ENCODE measurements at places on chromosomes 6 and 20.

- no peaks in the 10 kb centered on the region for H3K4me1 ChIP-seq
- H3K36me3 ChIP-seq, result no peaks in the 10 kb centered on the region
- H3K27ac ChIP-seq, result no peak overlapping the region
- DNase-seq, result no peak
Measured at GRCh38 chr6:156348424-156348823, 428.8 kb upstream of the ARID1B start.

DNA sequence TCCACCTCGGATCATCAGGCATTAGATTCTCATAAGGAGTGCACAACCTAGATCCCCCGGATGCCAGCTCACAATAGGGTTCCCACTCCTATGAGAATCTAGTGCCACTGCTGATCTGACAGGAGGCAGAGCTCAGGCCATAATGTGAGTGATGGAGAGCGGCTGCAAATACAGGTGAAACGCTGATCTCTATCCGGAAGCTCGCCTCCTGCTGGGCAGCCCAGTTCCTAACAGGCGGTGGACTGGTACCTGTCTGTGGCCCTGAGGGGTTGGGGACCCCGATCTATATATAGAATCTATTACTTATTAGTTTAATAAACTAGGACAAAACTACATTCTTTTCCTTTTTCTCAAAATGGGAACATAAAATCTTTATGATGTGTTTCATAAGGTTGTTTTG is 741.9 kb downstream of the RFPL4B start:
- H3K36me3 ChIP-seq, result no peaks in the 10 kb centered on the region
- peak; percentile 18 for DNase-seq
- no peak overlapping the region for H3K4me3 ChIP-seq

GRCh38 chr6:157232161-157232895 is 91.0 kb downstream of the TMEM242 start:
- H3K36me3 ChIP-seq, result no peaks in the 10 kb centered on the region
- H3K4me3 ChIP-seq, result no peak overlapping the region
- H3K27me3 ChIP-seq, result peaks cover 3% of the 10 kb centered on the region
- peaks cover 5% of the 10 kb centered on the region for H3K4me1 ChIP-seq
- DNase-seq, result no peak

- DNase-seq, result no peak
- H3K27ac ChIP-seq, result no peak overlapping the region
- H3K27me3 ChIP-seq, result no peaks in the 10 kb centered on the region
- H3K4me1 ChIP-seq, result 0 out of 2 replicates have a peak, but pooled peaks cover 1% of the 10 kb centered on the region
Measured at GRCh38 chr20:32894711-32895355, 36.1 kb downstream of the EFCAB8 start.

GRCh38 chr6:108228416-108228815 is 32.4 kb downstream of the SNX3 start:
- H3K27me3 ChIP-seq, result no peaks in the 10 kb centered on the region
- no peaks in the 10 kb centered on the region for H3K4me1 ChIP-seq
- DNase-seq, result no peak
- H3K4me3 ChIP-seq, result no peak overlapping the region

GRCh38 chr6:143039548-143039947 is 21.1 kb upstream of the AIG1 start:
- no peak overlapping the region for H3K4me3 ChIP-seq
- no peaks in the 10 kb centered on the region for H3K36me3 ChIP-seq
- no peak for DNase-seq
- H3K27me3 ChIP-seq, result no peaks in the 10 kb centered on the region
- no peak overlapping the region for H3K27ac ChIP-seq

GRCh38 chr6:10403385-10404106 is 11.3 kb downstream of the TFAP2A start:
- H3K27ac ChIP-seq, result no peak overlapping the region
- DNase-seq, result no peak
- H3K4me1 ChIP-seq, result peaks cover 1% of the 10 kb centered on the region
- peaks cover 48% of the 10 kb centered on the region for H3K27me3 ChIP-seq
- peak overlapping the region; percentile 10 for H3K4me3 ChIP-seq

DNA sequence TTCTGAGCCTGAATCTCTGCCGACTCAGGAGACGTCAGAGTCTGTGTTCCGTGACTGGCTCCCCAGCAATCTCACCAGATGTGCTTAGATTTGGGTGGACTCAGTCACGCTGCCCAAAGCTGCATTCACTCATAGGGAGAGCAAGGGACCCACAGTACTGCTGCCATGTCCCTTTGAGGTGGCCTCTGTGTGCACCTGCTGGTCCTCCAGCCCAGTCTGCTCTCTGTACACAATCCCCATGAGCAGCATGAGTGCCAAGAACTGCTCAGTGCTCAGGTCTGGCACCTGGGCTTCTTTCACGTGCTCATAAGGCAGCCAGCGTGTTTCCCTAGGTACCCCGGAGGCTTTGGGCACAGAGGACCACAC is 44.2 kb upstream of the TIAM2 start:
- no peak overlapping the region for H3K27ac ChIP-seq
- no peaks in the 10 kb centered on the region for H3K4me1 ChIP-seq
- no peak overlapping the region for H3K4me3 ChIP-seq
- no peaks in the 10 kb centered on the region for H3K36me3 ChIP-seq
- H3K27me3 ChIP-seq, result no peaks in the 10 kb centered on the region
- DNase-seq, result no peak

DNA sequence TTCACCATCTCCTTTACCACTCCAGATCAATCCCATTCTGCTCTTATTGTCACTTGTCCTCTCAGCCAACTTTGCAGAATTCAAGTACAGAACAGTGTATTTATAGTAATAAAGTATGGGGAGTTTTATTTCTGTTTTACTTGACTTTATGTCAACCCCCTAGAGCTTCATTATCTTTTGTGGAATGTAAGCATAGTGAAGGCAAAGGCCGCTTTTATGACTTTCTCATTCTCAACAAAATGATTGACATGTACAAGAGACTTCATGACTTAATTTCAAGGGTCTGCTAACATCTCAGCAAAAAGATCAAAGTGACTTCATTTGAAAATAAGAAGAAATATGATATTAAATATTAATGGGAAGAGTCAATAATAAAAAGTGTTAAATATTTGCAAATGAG is 28.7 kb upstream of the ARID1B start:
- no peaks in the 10 kb centered on the region for H3K27me3 ChIP-seq
- no peak for DNase-seq
- H3K27ac ChIP-seq, result no peak overlapping the region
- H3K4me3 ChIP-seq, result no peak overlapping the region
- H3K4me1 ChIP-seq, result peaks cover 2% of the 10 kb centered on the region
- no peaks in the 10 kb centered on the region for H3K36me3 ChIP-seq

- peaks cover 28% of the 10 kb centered on the region for H3K4me1 ChIP-seq
- peak overlapping the region; percentile 95 for H3K27ac ChIP-seq
- no peak for DNase-seq
- H3K36me3 ChIP-seq, result no peaks in the 10 kb centered on the region
- H3K27me3 ChIP-seq, result no peaks in the 10 kb centered on the region
- no peak overlapping the region for H3K4me3 ChIP-seq
Measured at GRCh38 chr20:47318027-47318585, 38.4 kb downstream of the ZMYND8 start.

GRCh38 chr20:8390037-8390433 is 258.0 kb downstream of the PLCB1 start:
- H3K4me3 ChIP-seq, result no peak overlapping the region
- peaks cover 2% of the 10 kb centered on the region for H3K4me1 ChIP-seq
- H3K36me3 ChIP-seq, result no peaks in the 10 kb centered on the region
- no peaks in the 10 kb centered on the region for H3K27me3 ChIP-seq

- H3K4me3 ChIP-seq, result no peak overlapping the region
- no peak for DNase-seq
- no peaks in the 10 kb centered on the region for H3K27me3 ChIP-seq
- H3K27ac ChIP-seq, result no peak overlapping the region
- no peaks in the 10 kb centered on the region for H3K36me3 ChIP-seq
- no peaks in the 10 kb centered on the region for H3K4me1 ChIP-seq
Measured at GRCh38 chr20:23327617-23328333, 22.8 kb upstream of the NXT1 start.

DNA sequence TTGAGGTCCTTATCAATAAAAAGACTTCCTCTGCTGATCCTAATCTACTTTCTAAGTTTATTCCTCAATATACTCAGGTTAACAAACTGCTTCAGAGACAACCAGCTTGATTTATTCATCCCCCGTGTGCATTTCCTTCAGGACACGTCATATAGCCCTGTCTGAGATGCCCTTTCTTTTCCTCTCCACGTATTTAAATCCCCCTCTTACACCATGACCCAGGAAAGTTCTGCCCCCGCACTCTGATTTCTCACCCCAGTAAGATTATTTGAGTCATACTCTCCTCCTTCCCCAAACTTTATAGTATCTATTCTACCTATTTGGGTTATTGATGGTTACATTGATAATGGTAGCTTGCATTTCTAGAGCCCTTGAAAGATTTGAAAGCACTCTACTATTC is 9.8 kb upstream of the CGA start:
- H3K36me3 ChIP-seq, result no peaks in the 10 kb centered on the region
- no peak overlapping the region for H3K4me3 ChIP-seq

DNA sequence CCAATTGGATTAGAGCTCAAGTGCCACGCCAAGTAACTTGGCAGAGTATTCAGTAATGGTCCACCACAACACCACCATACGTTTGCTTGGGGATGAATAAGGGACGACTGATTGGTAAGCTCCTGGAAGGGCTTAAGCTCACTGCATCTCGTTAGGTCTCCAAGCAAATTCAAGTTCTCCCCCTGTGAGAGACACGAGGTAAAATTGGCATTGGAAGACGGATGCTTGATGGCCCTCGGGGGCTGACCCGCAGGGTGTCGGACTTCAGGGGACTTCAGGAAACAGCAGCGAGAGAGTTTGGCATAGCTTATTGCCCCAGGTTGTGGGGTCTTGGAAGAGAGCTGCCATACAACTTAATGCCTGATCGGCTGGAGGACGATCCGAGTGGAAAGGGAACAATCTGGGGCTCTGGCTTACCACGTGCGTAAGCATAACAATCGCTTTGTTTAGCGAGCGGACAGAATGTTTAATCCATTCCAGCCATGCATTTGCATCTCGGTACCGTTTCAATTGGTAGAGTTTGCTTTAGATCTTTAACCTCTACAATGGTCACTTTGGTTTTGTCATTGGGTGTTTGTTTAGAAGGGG is 4.8 kb upstream of the ZNFX1 start:
- H3K36me3 ChIP-seq, result peaks cover 74% of the 10 kb centered on the region
- no peak overlapping the region for H3K27ac ChIP-seq
- H3K27me3 ChIP-seq, result no peaks in the 10 kb centered on the region
- H3K4me3 ChIP-seq, result peak overlapping the region; percentile 72

- no peaks in the 10 kb centered on the region for H3K27me3 ChIP-seq
- H3K27ac ChIP-seq, result no peak overlapping the region
- H3K36me3 ChIP-seq, result no peaks in the 10 kb centered on the region
- H3K4me1 ChIP-seq, result no peaks in the 10 kb centered on the region
Measured at GRCh38 chr6:83985308-83985713, 48.3 kb upstream of the MRAP2 start.

DNA sequence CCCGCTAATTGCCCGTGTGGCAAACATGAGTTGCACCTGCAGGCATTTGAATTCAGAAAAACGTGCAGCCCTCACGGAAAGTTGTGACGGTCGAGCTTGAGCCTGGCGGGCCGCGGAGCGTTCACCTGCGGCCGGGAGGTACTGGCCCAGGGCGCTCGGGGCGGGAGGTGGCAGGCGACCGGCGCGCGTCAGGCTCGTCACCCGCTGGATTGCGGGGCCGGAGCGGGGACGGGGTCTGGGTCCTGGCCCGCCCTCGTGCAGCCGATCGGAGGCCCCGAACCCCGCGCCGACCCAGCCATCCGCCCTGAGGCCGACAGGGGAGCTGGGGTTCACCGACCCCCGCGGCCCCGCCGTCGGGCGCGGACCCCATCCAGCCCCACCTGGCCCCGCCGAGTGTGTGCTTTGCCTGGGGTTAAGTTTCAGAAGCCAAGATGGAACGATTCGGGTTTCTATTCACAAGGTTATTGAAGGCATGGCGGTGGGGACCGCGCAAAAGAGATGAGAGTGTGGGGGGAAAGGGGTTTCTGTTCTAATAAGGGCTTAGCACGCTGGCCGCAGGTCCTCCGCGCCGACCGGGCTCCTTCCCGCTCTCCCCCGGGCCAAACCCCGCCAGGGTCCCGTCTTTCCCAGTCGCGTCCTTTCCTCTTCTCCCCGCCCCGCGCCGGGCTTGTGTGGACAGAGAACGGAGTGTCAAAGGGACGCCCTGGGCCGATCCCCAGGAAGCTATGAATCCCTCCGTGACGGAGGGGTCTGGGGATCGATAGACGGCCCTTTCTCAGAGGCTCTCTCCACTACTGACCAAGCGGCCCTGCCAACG is 1.6 kb upstream of the HEY2 start:
- peak overlapping the region; percentile 55 for H3K4me3 ChIP-seq
- H3K27ac ChIP-seq, result no peak overlapping the region
- H3K36me3 ChIP-seq, result no peaks in the 10 kb centered on the region
- H3K27me3 ChIP-seq, result peaks cover 8% of the 10 kb centered on the region
- DNase-seq, result no peak

DNA sequence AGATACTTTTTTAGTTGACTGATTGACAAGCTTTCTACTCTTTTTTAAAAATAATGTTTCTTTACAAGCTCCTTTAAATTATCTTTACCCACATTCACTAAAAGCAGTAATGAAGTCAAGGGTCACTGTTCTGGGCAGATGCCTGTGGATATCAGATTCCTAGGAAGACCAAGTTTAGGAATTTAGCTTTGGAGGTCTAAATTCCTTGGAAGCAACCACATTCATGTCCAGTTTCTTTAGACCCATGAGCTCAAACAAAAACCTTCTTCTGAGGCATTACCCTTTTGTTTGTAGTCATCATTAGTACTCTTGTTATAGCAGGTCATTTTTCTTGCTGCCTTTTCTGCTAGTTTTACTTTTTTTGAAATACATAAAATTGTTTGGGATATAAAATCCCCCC is 462.9 kb upstream of the JAG1 start:
- H3K36me3 ChIP-seq, result no peaks in the 10 kb centered on the region
- no peak overlapping the region for H3K4me3 ChIP-seq
- no peaks in the 10 kb centered on the region for H3K4me1 ChIP-seq
- no peak for DNase-seq

- H3K4me3 ChIP-seq, result no peak overlapping the region
- no peak for DNase-seq
- H3K4me1 ChIP-seq, result no peaks in the 10 kb centered on the region
- H3K27me3 ChIP-seq, result no peaks in the 10 kb centered on the region
- H3K27ac ChIP-seq, result no peak overlapping the region
- H3K36me3 ChIP-seq, result no peaks in the 10 kb centered on the region
Measured at GRCh38 chr20:18255526-18255925, 32.8 kb upstream of the ZNF133 start.

- no peaks in the 10 kb centered on the region for H3K36me3 ChIP-seq
- DNase-seq, result no peak
- peak overlapping the region; percentile 52 for H3K4me3 ChIP-seq
- H3K4me1 ChIP-seq, result 0 out of 2 replicates have a peak, but pooled peaks cover 2% of the 10 kb centered on the region
- H3K27ac ChIP-seq, result no peak overlapping the region
Measured at GRCh38 chr6:52664991-52665686, 5.8 kb upstream of the TMEM14A start.

- no peaks in the 10 kb centered on the region for H3K4me1 ChIP-seq
- DNase-seq, result no peak
- H3K36me3 ChIP-seq, result no peaks in the 10 kb centered on the region
Measured at GRCh38 chr6:125852587-125852986, 61.8 kb downstream of the NCOA7 start.
